ENCODE measurements at places on chromosomes 6 and 20.

DNA sequence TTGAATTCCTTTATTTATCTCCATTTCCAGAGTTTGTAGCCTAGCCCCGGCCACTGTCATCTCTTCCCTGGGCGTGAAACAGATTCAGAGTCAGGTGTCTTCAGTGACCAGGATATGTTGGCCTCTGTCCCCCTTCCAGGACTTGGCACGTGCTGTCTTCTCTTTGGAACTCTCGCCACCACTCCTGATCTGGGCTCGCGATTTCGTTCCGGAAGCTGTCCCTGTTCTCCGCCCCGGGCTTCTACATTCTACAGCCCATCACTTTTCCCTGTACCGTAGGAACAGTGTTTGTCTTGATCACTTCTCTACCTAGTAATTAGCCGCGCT lies 739 bp downstream of the GSS start:
- DNase-seq, result no peak

- DNase-seq, result no peak
Observed at GRCh38 chr6:74343804-74344203, 647.8 kb downstream of the CD109 start.

DNA sequence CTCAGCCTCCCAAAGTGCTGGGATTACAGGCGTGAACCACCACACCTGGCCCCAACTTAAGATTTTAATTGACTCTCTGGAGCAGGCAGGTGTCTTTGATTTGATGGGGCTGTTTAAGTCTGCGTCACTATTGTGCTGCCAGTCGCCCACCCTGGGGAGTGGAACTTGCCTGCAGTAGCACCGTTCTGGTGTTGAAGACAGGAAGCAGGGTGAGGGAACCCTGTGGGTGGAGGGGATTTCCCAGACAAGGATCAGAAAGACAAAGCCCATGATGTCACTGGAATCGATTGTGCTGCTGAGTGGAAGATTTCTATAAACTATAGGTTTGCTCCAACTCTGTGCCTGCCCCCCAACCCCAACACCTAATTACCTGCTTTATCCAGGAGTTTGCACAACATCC lies 11.0 kb downstream of the ALDH8A1 start:
- DNase-seq, result peak; percentile 27

- DNase-seq, result peak; percentile 57
Observed at GRCh38 chr20:10219452-10219791, 792 bp downstream of the SNAP25 start.

- no peak for DNase-seq
Observed at GRCh38 chr6:131756039-131756438, 45.2 kb upstream of the CTAGE9 start.

- no peak for DNase-seq
Observed at GRCh38 chr20:914727-915498, 1.2 kb downstream of the ANGPT4 start.

GRCh38 chr6:95545686-95546085 lies 31.6 kb upstream of the MANEA start:
- DNase-seq, result no peak

DNA sequence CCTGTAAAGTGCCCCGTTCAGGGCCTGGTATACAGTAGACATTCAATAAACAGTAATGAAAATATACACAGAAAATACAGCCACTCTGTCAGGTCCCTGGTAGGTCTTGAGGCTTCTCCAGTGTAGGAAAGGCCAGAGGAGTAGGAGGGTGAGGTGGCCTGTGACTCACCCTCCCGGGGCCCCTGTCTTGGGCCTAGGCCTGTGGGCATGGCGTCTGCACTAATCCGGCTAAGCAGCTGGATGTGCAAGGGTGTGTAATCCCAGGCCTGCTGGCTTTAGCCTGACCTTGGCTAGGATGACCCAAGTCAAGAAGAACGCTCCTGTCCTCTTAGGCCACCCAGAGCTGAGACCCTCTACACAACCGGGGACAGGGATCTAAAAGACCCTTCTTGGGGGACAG lies 84.9 kb downstream of the KCNB1 start:
- DNase-seq, result no peak

DNA sequence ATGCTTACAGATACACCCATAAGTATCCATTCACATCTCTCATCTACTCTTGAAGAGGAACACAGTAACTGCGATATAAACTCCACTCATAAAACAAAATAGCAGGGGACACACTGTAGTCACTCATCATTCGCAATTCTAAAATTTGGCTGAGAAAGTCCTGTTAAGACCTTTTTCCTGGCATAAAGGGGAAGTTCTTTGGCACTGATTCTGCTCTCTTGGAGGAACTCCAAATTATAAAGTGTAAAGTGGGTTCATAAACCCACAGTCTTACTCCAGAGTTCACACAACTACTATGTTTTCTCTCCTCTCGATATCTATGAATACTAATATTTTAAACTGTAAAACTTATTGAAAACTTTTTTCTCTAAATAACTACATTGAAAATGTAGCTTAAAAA lies 80.6 kb downstream of the ADGB start:
- no peak for DNase-seq

GRCh38 chr6:29516108-29516507 lies 28.4 kb upstream of the MAS1L start:
- no peak for DNase-seq

DNA sequence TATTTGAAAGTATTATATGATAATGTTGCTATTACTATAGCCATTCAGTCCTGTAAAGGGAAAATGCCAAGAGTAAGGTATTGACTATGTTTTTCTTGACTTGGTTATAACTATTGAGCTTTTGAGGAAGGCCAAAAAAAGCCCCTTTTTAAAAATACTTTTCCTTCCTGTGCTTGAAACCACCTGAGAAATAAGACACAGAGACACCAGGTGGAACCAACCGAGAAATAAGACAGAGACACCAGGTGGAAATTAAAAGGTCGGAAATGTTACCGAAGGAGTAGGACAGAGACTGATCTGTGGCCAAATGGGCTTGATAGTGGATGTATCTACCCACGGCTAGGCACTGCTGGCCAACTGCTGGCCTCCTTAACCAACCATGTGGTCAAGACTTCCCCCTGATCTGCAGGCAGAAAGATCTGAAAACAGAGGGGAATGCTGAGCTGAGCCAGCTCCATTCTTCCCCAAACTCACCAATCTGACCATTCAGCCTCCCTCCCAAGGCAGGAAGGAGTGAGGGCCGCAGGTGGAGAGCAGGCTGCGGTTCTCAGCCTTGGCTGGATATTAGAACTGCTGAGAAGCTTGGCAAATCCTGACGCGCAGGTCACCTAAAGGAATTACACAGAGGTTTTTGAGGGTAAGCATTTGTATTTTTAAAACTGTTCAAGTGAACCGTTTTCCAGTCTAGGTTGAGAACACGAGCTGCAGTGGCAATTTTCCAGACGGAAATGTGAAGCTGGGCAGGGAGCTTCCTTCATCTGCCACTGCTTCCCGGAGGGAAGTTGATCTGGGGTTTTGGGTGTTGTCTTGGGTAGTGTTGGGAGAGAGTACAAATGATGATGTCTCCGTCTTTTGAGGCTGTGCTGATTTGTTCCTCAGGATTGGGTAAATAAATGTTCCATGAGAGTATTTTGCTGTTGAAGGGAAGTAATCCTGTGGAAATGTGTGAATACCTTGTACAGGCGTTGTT lies 121.7 kb upstream of the EXOC2 start:
- no peak for DNase-seq

- DNase-seq, result no peak
Observed at GRCh38 chr20:16104783-16105182, 468.5 kb downstream of the KIF16B start.

DNA sequence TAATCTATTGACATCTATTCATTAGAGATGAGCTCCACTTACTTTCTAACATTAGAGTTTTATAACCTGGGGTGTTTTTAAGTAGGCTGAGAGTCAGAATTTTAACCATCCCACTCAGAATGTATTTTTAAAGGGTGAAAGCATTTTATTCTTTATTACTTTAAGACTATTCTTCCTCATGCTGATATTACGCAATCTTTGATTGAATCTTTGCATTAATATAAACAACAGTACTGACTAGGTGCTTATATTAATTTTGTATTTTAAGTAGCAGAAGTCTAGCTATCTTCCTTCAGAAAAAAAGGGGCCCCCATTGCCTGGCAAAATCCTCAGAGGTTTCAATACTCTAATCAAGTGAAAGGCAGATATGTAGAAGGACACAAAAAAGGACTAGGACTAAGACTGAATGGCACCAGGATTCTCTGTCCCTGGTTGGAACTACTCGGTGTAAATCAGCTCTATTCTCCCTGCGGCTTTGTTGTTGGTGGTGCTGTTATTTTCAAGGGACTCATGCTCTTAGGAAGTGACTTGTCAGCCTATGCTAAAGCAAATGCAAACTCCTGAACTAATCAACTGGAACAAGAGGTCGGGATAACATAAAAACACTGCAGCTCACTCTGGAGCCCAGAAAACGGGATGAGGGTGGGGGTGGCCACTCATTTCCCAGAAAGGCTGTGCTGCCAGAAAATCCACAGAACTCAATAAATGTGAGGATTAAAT lies 1324.4 kb downstream of the GRIK2 start:
- DNase-seq, result no peak

- DNase-seq, result no peak
Observed at GRCh38 chr6:8794420-8794819, 359.1 kb upstream of the SLC35B3 start.

Measured in naive thymus-derived CD4-positive, alpha-beta T cell (primary cell).